ENCODE measurements at places on chromosomes 12 and 14. TPM values are rescaled to one million over a fixed set of nuclear protein-coding genes. Genes with fewer than 3 reads are reported as not detected.

CFL2 gene
- total RNA-seq, result 34.0 TPM

TSPAN9 gene
- 18.5 TPM for total RNA-seq

ESR2 gene
- total RNA-seq, result 0.14 TPM

NPAS3 gene
- total RNA-seq, result 2.0 TPM

CFAP54 gene
- total RNA-seq, result 0.41 TPM

MMP14 gene
- total RNA-seq, result 669 TPM

OR4E2 gene
- total RNA-seq, result not detected

VRTN gene
- total RNA-seq, result not detected

GRIP1 gene
- 4.2 TPM for total RNA-seq

GRCh38 chr14:100159094-100159864, at the start of gene DEGS2:
Gene DEGS2 (minus strand): TSS chr14:100159645. CDS start chr14:100159587, 58 bp downstream.
- DNase-seq, result no peak

- no peak for DNase-seq
Observed at GRCh38 chr14:29527286-29527685, 400.4 kb downstream of the PRKD1 start.

- DNase-seq, result no peak
Observed at GRCh38 chr12:105831372-105831771, 307.4 kb downstream of the NUAK1 start.

GRCh38 chr14:104532191-104532555, 47.4 kb upstream of the C14orf180 start:
- no peak for DNase-seq

DNA sequence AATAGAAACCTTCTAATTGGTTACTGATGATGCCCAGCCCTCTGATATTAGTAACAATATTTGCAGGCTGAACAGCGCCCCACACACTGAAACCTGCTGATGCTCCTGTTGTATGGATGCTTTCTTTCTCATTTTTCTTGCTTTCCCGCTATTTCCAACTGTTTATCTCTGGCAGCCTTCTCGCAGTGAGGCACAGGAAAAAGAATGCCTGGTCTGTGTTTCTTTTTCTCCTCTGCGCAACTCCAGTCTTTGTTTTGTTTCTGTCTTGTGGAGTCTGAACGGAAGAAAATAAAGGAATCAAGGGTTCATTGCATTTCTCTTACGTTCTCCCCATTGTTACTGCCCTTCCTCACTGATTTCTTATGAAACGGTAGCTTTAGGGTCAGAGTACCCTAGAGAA, 451.2 kb downstream of the EGLN3 start:
- no peak for DNase-seq

DNA sequence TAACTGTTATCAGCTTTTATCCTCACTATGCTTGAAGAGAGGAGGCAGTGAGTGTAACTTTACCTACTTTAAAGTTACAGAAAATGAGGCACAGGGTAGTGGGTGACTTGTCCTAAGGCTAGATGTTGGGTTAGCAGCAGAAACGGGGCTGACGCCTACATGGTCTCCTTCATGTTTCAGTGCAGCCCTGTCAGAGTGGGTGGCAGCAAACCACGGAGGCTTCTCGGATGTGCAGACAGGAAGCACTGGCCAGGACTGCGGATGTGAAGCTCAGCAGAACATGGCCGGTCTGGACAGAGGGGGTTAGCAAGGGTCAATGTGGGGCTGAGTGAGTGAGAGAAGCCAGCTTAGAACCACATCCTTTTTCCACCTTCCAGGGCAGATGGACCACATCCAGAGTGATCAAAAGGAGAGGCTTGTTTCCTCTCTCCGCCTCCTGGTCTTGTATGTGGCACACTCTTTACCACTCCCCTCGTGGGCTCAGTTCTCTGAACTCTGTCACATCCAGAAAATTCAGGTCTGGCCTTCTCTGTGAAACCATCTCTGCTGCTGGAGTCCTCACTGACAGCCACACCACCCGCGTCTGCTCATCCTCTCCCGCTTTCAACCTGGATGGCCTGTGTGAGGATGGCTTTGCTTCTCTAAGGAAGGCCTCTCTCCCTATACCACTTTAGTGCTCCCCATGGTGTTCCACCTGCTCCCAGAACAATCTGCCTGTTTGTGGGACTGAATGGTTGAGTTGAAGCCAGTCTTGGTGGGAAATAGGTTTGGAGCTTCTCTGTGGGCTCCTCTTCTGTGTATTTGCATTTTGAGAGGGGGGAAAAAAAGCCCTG, 14.1 kb downstream of the SUSD6 start:
- no peak for DNase-seq

GRCh38 chr12:32419520-32419960, 20.2 kb downstream of the FGD4 start:
- no peak for DNase-seq

- no peak for DNase-seq
Observed at GRCh38 chr12:91239481-91239880, 56.9 kb upstream of the DCN start.

DNA sequence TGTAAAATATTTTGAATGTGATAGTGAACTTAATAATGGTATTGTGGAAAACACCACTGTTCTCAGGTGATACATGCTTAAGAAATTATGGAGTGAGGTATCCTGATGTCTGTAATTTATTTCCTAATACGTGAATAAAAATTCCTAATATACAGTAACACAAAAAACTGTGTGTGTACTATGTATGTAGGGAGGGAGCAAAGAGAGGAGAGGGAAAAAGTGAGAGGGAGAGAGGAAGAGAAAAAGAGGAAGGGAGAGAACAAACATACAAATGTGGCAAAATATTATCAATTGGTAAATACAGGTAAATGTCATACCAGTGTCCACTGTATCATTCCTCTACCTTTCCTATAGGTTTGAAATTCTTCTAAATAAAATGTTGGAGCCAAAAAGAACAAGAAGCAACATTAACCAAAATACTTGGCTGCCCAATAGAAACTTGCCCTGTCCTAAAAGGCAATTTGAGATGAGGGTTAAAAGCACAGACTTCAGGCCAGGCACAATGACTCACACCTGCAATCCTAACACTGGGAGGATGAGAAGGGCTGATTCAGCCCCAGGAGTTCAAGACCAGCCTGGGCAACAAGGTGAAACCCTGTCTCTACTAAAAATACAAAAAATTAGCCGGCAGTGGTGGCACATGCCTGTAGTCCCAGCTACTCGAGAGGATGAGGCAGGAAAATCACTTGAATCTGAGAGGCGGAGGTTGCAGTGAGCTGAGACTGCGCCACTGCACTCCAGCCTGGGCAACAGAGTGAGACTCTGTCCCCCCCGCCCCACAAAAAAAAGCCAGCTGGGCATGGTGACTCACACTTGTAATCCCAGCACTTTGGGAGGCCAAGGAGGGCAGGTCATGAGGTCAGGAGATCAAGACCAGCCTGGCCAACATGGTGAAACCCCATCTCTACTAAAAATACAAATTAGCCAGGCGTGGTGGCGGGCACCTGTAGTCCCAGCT, 14.5 kb downstream of the R3HDM2 start:
- no peak for DNase-seq

DNA sequence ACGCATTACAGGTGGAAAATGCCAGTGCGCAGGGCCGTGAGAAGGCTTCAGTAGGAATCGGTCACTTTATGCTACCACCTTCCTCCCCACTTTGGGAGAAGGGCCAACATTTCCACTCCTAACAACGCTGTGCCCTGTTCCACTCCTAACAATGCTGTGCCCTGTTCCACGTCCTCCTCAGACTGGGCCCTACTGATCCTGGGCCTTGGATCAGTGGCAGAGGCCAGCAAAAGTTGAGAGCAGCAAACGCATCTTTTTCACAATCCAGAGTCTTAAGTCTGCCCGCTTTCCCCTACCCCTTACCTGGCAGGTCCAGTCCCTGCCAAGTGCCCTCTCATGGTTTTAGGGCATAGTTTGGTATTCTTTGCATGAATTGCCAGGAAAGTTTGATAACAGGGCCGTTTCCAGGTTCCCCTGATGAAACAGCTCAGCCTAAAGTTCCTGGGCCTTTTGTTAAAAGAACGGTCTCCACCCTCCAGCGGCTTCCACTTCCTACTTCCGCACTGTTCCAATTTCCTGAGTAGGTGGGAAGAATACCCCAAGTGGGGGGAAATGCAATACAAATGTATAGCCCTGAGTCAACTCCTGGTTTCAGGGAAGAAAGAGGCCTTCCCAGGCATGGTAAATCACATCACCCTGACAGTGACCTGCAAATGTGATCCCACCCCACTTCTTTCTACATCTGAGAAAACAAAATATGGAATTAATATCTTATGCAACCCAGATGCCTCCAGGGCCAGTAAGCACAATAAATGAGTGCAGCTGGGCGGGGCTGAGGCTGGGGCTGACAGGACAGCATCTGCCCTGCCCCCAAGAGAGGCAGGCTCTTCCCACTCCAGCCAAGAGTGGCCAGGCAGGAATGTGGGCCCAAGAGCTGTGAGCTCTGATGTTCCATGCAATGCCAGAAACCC, 15.0 kb downstream of the KCTD10 start:
- DNase-seq, result peak; percentile 44

DNA sequence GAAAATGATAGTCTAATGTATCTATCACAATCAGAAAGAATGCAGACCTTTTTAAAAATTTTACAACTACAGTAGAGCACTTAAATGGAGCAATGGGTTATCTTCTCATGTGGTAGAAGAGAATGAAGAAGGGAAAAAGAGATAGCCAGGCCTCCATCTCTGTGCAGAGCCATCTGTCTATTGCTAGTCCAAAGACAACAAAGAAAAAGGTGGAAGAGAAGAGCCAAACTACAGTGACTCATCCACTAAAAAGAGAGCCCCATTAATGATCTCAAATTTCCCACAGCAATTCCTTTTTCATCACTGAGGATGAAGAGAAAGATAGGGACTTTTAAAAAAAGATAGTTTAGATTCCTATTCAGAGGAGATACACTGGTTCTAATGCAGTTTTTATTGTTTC, 232.9 kb downstream of the ATXN7L3B start:
- no peak for DNase-seq

GRCh38 chr12:95547522-95548055, 3.7 kb downstream of the USP44 start:
- DNase-seq, result no peak

GRCh38 chr12:46266382-46266791, 2.5 kb downstream of the SLC38A1 start:
- no peak for DNase-seq

- peak; percentile 45 for DNase-seq
Observed at GRCh38 chr14:55430024-55430690, 10.3 kb downstream of the TBPL2 start.

DNA sequence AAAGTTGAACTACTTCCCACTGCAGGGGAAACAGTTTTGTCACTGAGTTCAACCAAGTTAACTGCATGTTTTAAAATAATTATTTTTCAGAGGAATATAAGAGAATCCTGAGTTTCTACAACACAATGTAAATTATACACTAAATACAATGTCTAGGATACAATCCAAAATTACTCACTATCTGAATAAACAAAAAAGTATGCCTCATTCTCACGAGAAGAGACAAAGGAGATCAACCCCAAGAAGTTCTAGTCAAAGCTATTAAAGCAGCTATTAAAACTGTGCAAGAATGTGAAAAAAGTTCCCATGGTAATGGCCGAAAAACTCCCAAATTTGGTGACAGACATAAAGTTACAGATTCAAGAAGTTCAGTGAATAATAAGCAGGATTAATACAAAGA, 8.8 kb upstream of the KCNK13 start:
- DNase-seq, result no peak

GRCh38 chr14:75559451-75560222, 18.8 kb upstream of the FLVCR2 start:
- peak; percentile 26 for DNase-seq

DNA sequence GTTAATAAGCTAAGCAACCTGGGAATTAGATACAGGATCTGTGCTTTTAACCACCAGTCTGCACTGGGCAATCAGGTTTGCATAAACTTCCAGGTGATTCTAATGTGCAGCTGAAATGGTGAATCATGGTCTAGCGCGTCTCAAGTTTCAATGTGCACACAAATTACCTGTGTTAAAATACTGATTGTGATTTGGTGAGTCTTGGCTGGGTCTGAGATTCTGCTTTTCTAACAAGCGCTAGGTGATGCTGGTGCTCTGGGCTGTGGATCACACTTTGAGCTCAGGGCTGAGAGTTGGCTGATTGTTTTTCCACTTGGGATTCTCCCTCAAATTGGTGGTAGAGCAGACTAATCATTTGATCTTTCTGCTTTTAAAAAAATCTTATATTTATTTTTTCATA, 124.8 kb downstream of the C12orf75 start:
- DNase-seq, result no peak

- DNase-seq, result no peak
Observed at GRCh38 chr12:106900554-106900953, 55.2 kb upstream of the TMEM263 start.

GRCh38 chr12:47359310-47360092, 279.7 kb upstream of the AMIGO2 start:
- DNase-seq, result no peak

DNA sequence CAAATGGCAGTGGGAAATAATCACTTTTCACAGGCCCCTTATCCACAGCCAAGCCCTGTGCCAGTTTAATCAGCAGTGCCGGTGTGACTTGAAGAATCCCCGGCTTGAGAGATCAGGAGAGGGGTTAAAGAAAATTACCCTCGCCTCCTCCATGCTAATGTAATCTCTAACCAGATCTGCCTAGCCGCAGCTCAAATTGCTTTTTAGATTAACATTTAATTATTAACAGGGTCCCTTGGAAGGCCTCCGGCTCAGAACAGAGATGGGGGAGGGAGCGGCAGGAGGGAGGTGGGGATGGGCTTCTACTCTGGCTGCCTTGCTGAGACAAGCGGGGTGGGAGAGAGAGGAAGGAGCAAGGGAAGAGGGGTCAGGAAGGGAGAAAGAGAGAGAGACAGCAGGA, 24.0 kb downstream of the FAM222A start:
- DNase-seq, result peak; percentile 32

DNA sequence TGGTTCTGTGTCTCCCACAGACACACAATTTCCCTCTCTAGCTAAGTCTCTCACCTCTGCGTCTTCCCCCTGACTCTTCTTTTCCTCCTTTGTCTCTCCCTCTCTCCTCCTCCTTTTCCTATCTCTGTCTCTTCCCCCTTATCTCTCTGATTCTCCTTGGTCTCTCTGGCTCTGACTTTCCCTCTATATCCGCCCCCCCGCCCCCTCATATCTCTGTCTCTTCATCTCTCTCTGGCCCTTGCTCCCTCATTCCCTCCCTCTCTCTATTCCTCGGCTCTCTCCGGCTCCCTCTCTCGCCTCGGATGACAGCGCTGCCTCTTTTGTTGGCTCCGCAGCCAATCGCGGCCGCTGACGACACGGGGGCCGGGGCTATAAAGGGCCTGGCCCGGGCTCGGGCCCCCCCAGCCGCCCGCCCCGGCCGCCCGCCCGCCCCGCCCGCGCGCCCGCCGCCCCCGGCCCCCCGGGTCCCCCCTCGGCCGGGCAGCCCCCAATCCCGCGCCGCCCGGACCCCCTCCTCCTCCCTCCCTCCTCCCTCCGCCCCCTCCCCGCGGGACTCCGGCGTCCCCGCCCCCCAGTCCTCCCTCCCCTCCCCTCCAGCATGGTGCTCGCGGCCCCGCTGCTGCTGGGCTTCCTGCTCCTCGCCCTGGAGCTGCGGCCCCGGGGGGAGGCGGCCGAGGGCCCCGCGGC, at the start of gene GDF11:
Gene GDF11 (plus strand): TSS at position 404 of the 687 bp plus-strand sequence. CDS start 195 bp downstream, at position 599.
- no peak for DNase-seq

DNA sequence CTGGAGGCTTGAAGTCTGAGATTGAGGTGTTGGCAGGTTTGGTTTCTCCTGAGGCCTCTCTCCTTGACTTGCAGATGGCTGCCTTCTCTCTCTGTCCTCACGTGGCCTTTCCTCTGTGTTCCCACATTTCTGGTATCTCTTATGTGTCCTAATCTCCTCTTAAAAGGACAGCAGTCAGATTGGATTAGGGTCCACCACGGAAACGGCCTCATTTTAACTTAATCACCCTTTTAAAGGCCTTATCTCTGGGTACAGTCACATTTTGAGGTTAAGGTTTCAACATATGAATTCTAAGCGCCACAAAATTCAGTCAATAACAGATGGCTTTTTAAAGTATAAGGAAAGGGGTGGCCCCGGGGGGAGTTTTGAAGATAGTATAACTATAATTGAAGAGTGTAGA, 33.5 kb downstream of the UNC79 start:
- DNase-seq, result no peak
